ENCODE measurements at places on chromosomes 5 and 9.

GRCh38 chr5:1552521-1553255 is 28.9 kb upstream of the LPCAT1 start:
- DNase-seq: no peak

DNA sequence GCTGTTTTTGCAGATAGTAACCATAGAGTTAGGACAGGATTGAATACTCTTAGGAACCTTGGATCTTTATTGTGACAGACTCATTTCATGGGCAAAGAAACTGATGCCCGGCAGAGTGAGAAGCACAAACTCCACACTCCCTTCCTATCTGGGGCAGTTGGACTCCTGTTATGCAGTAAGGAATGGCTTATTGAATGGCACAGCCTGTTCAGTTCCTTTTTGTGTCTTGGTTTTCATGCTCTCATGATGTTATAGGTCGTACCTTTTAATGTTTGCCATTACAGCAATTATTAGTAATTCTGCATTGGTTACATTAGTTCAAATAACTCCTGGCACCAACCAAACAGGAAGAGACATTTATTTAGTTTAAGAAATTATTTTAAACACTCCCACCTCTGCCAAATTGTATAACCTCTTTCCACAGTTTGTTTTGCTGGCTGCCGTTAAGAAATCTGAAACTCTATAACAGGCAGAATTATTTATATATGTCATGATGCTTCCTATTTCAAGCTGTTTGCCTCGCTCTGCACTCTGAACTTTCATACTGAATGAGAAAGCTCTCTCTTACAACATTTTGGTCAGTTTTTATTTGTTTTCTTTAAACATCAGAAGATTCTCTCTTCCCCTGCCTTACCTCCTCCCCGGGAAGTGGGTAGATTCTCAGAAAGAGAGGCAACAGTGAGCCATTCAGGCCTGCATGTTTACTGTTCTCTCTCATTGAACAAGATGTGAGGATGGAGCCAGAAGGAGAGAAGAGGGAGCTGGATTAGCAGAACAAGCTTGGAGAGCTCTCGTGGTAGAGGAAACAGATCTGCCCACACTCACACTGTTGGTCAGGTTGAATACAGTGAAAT is 144.4 kb downstream of the ARHGEF28 start:
- no peak for DNase-seq

- DNase-seq: no peak
Measured at GRCh38 chr9:131815970-131816873, 76.3 kb upstream of the RAPGEF1 start.

DNA sequence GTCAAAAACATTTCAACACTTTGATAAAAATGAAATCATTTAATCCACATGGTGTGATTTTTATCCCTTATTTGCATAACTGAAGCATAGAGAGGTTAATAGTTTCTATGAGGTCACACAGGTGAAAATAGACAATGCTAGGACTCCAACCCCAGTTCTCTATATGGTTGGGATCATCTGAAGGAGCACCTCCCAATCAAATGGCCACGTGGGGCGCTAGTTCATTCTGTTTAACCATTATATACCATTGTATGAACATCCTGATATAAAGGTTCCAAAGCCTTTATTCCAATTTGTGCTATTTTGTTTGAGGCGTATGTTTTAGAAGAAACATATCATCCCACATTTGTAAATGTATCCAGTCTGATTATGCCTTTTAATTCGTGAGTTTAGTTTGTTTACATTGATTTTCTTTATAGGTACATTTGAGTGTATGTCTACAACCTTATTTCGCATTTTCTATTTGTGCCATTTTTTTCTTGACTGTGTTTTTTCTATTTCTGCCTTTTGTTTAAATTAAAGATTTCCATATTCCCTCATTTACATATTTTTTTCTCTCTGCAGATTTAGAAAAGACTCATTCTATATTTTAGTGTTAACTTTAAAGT is 1092.0 kb downstream of the MAT2B start:
- DNase-seq: no peak

DNA sequence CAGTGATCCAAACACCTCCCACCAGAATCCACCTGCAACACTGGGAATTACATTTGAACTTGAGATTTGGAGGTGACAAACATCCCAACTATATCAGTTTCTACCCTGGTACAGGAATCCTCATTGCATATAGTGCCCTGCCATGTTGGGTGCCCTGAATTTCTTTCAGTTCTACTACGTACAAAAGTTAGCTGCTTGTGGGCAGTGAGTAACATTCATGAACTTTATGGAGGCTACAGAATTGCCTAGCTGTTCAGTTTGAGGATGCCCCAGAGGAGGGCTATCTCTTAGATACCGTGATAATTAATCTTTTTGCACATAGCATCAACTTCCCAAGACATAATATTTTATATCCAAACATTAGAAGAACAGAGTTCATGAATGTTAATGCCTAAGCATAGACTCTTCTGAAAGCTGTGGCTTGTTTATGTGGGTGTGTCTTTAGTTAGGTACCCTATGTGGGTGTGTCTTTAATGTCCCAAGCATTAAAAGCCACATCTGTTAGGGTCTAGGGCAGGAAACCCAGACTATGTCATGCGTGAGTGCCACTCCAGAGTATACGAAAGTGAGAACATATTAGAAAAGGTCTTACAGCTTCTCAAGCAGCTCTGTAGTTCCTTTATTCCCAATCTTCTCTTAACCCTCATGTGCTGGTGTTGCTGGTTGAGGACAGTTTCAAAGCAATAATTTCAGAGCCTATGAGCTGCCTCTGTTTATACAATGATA is 47.0 kb upstream of the CHD1 start:
- no peak for DNase-seq

DNA sequence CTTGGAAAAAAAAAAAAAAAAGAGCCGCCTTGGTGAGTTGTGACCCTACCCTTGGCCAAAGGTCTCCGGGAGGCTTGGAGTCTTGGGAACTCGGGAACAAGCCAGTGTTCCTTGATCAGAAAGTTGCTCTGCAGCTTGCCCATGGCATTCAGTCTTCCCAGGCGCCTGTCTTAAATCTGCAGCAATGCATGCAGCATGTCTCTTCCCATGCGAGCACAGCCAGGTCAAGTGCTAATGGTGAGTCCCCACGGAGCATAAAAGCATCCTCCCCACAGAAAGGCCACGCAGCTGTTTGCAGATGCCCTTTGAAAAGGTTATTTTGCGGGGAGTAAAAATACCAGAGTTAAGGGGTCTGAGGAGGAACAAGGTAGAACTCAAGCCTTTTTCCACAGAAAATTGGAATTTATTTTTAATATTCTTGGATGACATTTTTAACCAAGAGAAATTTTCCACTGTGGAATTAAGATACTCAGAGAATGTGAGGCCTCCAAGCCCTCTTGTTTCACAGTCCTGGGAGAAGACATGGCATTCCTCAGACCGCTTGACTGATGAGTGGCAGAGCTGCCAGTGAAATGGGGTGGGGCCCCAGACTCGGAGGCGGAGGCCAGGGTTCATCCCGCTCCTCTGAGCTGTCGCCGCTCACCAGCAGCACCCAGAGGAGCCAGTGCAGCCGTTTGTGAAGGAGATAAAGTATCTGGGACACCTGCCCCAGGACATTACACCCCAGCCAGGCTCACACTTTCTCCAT is 81.6 kb downstream of the CYFIP2 start:
- no peak for DNase-seq

DNA sequence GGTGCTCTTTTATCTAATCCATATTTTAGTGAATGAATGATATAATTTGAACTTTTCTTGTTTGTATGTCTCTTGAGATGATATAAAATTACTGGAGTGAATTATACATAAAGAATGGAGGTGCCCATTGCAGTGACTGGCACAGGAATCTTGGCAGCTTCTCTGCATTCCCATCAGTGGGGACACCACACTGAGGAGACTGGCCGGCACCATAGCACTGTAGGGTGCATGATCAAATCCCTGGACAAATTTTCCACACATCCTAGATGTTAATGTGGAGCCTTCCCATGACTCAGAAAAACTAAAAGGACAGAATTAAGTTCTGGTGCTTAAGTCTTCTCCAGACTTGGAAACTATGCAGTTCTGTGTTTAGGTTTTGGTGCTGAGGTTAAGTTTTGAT is 124.1 kb downstream of the CEP120 start:
- no peak for DNase-seq

DNA sequence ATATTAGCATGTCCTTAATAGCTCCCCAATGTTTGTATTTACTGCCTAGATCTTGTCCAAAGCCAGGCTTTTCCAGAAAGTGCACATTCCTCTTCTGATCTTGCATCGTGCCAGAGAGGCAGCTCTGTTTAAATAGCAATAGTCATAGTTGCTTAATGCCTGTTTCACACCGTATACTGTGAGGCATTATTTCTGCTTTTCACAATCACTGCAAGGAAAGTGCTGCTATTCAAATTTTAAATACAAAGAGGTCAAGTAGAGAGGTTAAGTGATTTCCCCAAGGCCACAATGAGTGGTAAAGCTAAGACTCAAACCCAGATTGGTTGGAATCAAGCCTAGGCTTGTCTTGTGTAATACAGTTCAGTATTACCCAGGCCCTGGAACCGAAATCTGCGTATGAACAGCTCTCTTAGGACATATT is 153.6 kb downstream of the SNX18 start:
- DNase-seq: no peak

- no peak for DNase-seq
Measured at GRCh38 chr5:116242343-116242742, 157.5 kb downstream of the COMMD10 start.
